ENCODE measurements at places on chromosomes 4 and X.

GRCh38 chr4:75939890-75940691 is 722 bp downstream of the NAAA start:
- DNase-seq: peak; percentile 74

- DNase-seq: no peak
These were observed 87.1 kb downstream of the UBE2K start for GRCh38 chr4:39785083-39785482.

- no peak for DNase-seq
These were observed 203.1 kb downstream of the FBXO8 start for GRCh38 chr4:174080361-174080760.

- DNase-seq: peak; percentile 20
These were observed 168.7 kb upstream of the GALNTL6 start for GRCh38 chr4:171644430-171645057.

DNA sequence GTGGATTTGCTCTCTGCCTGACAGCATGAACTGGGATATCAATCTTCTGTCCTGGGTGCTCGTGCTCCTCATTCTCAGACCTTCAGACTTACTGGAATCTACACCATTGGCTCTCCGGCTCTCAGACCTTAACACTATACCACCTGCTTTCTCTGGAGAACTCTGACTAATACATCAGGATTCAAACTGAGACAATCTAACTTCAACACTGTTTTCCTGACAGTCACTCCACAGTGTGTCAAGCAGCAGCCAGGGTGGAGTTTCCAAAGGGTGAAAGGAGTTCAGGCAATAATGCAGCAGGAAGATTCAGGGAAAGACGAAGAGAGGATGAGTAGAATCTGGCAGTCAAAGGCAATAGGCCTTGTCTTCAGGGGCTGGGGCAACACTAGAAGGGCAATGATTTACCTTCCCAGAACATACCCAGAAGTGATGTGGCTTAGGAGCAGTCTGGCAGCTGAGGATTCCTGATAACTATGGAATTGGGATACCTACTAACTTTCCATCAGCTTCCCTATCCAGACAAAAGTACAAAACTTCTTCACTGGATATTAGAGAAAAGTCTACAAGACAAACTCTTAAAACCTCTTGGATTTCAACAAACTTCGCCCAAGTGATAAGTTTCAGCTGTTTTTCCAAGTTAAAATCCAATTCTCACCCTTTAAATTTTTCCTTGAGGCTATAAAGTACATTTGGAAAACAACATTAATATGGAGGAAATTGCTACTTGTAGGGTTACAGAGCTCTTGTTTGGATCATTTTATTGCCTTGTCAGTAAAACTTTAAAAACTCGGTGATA is 58.4 kb upstream of the SLIT2 start:
- no peak for DNase-seq

DNA sequence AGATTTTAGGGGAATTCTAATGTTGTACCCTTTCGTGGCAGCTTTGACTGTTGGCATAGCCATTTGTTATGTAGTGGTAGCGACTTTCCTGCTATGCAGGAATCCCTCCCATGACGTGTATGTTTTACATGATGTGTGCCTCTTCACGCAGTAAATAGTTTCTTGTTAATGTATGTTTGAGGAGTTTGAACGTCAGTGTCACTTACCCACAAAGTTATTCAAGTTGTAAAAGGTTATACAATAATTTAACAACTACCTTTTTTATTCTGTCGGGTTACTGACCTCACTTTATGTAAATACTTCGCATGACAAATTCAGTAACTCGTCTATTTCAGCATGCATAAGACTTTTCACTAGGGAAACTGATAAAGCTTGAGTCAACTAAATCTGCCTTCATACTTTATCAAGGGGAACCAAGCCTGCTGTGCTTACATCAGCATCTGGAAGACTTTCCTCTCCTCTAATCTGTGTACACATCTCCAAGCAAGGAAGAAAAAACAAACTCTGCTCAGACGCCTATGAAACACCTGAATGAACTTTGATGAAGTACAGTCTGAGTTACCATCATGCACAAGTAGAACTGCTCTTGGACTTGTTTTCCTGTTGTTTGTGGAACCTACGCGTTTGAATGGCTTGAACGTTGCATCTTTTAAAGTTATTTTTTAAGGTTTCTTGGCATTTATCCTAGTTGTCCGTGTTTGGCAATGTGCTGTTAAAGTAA is 61.2 kb downstream of the SLC9A6 start:
- no peak for DNase-seq

DNA sequence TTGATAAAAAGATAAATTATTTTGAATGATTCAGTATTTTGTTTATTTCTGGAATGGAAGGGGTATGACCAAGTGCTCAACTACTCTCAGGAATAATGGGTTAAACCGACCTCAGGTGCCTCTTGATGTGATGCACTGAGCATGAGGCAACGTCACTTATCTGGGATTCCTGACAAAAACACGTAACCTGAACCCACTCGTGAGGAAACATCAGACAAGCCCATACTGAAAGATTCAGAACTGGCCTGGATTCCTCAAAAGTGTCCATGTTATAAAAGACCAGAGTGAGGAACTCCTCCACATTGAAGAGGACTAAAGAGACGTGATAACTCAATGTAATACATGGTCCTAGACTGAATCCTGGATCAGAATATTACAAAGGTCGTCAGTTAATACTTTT is 144.0 kb downstream of the FNIP2 start:
- DNase-seq: no peak

DNA sequence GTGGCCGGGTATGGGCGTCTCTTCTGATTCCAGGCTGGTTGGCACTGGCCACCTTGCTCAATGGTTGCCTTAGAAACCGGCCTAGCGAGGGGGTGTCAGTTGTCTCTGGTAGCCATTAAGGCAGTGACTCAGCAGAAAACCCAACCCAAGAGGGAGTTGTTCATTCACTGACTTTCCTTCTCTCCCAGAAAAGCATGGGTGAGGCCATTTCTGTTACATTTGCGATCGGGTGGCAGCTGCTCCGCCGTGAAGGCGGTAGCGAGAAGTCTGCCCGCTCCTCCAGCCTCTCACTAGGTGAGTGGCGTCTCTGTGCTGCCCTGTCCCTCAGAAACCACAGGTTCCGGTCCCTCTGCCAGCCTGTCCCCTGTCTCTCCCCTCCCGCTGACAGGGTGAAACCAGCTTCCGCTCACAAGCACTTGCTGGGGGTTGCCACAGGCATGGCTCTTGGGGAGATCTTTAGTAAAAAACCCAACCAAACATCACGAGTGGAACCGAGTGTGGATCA is 17.4 kb downstream of the IRAK1 start:
- DNase-seq: peak; percentile 65

GRCh38 chr4:183402771-183403170 is 41.7 kb upstream of the CDKN2AIP start:
- DNase-seq: no peak

All from Ammon's horn (tissue), 1 donor.